ENCODE measurements at places on chromosomes 2 and 18.

DNA sequence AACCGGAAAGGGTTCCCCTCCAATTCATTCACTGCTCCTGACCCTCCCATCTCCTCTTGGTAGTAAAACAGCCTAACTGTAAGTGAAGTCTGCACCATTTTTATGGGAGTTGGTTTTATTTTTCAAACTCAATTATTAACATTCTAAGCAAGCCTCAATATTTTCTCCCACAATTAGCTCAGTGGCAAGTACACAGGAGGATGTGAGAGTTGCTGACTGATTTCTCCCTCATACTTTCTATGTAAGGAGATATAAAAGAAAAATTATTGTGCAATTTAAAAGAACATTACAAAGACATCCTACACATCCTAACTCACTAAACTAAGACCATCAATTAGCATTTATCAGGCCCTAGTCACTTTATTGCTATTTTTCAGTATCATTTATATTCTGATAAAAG is 73.9 kb downstream of the PIAS2 start:
- no peak for DNase-seq
- no peaks in the 10 kb centered on the region for H3K27me3 ChIP-seq
- no peaks in the 10 kb centered on the region for H3K36me3 ChIP-seq
- no peaks in the 10 kb centered on the region for H3K4me1 ChIP-seq
- no peak overlapping the region for H3K27ac ChIP-seq

DNA sequence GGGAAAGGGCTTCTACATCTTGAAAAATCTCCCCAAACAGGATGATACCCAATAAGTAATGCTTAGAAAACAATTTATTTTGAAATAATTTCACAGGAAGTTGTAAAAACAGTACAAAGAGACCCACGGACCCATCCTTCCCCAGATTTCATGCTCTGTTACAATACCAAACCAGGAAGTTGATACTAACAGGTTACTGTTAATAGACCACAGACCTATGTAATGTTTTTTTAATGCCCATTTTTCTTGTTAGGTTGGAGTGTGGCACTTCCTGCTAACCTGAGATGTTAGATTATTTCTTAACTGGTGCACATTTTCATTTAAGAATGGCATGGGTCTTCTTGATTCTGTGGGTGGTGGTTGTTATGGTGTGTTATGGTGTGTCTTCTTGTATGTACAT is 21.4 kb upstream of the MGAT5 start:
- H3K27ac ChIP-seq = no peak overlapping the region
- DNase-seq = no peak
- no peaks in the 10 kb centered on the region for H3K36me3 ChIP-seq
- no peaks in the 10 kb centered on the region for H3K4me1 ChIP-seq

DNA sequence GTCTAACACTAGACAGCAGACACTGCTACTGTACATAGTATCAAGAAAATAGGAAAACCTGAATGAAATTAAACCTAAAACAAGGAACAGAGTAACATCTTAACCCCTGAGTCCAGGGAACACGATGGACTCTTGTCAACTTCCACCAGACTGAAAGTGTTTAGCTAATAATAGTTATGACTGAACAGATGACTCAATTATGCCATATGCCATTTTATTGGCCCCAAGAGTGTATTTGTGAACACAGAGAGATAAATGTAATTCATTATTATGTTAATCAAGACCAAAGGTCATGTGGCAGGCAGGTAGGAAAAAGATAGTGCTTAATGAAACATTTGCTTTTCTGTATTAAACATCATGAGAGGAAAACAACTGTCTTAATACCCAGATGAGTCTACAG is 58.0 kb downstream of the NYAP2 start:
- no peak for DNase-seq
- H3K27me3 ChIP-seq = no peaks in the 10 kb centered on the region
- no peaks in the 10 kb centered on the region for H3K36me3 ChIP-seq
- no peaks in the 10 kb centered on the region for H3K4me1 ChIP-seq
- no peak overlapping the region for H3K27ac ChIP-seq
- no peak overlapping the region for H3K4me3 ChIP-seq

- H3K4me3 ChIP-seq = no peak overlapping the region
- no peak overlapping the region for H3K27ac ChIP-seq
- no peaks in the 10 kb centered on the region for H3K36me3 ChIP-seq
- no peaks in the 10 kb centered on the region for H3K4me1 ChIP-seq
- DNase-seq = no peak
These were observed 30.1 kb downstream of the EFR3B start for GRCh38 chr2:25071966-25072365.
